Cortex of kidney (tissue), 1 donor: ENCODE measurements at places on chromosomes 2 and 18.

DNA sequence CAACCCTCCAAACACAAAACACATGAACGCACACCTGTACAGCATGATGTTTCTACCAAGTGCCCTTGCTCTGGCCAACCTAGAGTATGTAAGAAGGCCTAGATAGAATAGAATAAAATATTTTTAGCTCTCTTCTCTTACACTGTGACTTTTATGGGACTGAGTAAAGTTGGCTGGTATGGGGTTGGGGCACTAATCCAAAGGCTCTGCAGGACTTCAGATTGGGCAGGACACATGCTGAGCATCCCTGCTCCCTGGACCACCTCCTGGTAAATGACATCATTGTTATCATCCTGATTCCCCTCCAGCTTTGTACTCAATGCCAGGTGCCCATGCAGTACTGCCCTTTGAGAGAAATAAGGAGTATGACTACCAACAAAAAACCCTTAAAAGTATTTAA is 322.2 kb downstream of the SLC8A1 start:
- DNase-seq = no peak

- DNase-seq = no peak
Observed at GRCh38 chr2:151869291-151869690, 41.1 kb upstream of the ARL5A start.

- no peak for DNase-seq
Observed at GRCh38 chr2:216370961-216371712, 1.1 kb downstream of the MARCHF4 start.

DNA sequence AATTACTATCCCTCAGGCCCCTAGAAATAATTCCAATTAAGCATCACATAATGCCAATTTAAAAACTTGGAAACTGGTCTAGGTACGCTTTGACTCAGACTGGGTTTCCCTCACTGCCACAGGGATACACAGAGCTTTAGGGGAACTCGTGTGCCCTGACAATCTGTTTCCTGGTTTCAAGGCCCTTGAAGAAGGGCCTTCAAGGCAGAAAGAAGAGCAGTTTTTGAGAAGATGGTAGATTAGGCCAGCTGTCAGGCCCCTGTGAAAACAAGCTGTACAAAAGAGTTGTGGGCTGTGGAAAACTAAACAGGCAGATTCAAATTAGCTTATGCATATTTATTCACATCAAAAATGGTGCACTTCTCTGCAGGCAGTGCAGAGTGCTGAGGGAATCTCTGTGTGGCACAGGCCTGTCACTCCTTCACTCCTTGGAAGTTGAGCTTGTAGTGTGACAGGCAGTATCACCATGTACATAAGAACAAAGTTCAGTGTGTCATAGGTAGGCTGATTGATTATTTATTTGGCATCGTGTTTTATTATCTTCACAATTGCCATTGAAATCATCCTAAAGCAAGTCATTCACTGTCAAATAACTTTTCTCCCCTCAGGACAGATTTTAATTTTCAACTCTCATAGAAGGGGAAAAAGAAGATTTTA is 614.4 kb upstream of the GYPC start:
- no peak for DNase-seq

GRCh38 chr2:48600204-48600813 is 17.3 kb upstream of the GTF2A1L start:
- no peak for DNase-seq

DNA sequence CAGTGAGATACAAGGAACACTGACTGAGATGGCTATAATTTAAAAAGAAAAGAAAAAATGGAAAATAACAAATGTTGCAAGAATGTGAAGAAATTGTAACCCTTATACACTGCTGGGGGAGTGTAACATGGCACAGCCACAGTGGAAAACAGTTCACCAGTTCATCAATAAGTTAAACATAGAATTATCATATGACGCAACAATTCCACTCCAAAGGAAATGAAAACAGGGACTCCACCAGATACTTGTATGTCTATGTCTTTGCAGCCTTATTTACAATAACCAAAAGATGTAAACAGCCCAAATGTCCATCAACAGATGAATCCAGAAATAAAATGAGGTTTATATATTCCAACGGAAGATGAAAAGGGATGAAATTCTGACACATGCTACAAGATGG is 30.8 kb downstream of the DDX18 start:
- DNase-seq = no peak
